Activated T-cell treated with anti-CD3 and anti-CD28 coated beads for 24 hours (primary cell): ENCODE measurements at places on chromosomes 7 and 10.

DNA sequence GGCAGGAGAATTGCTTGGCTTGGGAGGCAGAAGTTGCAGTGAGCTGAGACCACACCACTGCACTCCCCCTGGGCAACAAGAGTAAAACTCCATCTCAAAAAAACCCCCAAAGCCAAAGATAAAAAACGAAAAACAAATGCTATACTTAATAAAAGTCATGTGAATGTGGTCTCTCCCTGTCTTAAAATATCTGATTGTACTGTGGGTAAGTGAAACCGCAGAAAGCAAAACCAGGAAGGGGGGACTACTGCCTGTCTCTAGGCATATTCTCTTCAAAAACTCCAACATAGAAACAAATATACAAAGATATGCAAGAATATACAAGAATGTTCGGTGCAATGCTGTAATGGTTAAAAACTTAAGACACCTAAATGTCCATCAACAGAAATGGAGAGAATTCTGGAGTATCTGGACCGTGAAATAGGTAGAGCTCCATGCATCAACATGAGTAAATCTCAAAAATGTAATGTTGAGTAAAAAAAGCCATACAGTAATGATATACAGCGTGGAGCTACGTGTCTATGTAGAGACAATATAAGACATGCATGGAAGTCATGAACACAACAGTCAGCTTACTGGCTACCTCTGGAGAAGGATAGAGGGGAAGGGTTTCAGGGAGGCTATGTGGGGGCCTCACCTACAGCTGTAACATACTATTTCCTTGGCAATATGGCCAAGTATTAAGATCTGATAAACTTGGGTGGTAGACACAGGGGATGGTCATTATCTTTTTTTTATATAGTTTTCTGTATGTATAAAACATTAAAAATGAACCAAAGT, 2.1 kb downstream of the ZNF394 start:
- no peak for DNase-seq

DNA sequence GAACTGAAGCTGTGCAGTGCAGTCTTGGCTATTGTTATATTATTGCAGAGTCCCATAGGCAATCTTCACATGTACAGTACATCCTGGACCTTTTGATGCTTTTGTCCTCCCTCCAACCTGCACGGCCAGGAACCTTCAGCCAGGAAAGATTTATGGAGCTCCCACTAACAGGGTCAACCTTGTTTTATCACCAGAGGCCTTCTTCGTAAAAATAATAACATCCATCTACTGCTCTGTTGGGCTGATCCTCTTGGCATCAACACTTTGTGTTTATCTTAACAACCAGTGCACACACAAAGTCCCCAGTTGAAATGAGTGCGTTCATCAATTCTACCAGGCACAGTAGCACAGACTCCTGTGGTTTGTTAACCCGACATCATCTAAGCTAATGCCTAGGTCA, 72.4 kb downstream of the AGMO start:
- no peak for DNase-seq

DNA sequence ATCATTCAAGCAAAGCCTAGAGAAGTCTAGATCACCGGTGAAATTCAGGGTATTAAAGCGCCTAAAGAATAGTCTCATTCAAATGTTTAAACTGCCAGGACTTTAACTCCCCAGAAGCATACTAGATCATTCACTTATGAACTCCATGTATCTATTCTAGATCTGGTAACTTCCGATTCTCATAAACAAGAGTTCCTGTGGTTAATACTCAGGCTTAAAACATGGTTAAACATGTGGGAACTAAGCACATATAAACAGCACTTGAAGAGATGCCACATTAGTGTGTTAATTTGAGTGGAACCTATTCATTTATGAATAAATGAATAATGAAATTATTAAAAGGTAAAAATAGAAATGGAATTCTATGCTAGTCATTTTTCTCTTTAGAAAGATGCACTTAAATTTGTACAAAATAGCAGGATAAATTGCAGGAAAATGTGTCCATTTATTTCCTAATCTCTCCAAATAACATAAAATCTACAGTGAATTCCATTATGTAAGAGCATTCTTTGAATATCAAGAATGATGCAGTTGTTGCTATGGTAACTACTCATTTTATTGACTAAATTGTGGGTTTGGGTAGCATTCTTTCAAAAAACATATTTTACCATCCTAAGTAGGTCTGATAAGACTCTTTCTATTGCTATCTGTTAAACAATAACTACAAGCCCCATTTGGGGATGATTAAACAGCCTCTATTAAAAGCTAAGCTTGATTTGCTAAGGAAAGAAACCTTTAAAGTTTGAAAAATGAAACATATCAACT, 147.6 kb upstream of the TMEM168 start:
- no peak for DNase-seq

DNA sequence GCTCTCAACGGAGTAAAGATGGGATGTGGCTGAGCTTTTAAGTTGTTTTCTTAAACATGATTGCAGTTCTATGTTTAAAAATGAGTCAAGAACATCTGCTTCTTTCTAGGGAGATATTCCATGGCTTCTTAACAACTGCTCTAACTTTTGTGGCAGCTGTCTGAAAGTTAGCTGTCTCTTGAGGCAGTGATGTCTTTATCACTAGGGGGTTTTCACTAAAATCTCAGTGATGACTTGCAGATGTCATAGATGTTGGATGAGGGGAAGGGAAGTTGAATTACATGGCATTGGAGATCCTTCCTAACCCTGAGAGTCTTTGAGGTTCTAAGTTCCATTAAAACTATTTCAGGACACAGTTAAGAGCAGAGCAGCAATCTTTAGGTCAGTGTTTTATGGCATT, 43.5 kb downstream of the PRKG1 start:
- DNase-seq: no peak

GRCh38 chr10:80537736-80538480, at the start of gene SH2D4B:
SH2D4B (plus strand) TSS chr10:80537902; CDS start chr10:80538332, 430 bp downstream.
- DNase-seq: no peak

DNA sequence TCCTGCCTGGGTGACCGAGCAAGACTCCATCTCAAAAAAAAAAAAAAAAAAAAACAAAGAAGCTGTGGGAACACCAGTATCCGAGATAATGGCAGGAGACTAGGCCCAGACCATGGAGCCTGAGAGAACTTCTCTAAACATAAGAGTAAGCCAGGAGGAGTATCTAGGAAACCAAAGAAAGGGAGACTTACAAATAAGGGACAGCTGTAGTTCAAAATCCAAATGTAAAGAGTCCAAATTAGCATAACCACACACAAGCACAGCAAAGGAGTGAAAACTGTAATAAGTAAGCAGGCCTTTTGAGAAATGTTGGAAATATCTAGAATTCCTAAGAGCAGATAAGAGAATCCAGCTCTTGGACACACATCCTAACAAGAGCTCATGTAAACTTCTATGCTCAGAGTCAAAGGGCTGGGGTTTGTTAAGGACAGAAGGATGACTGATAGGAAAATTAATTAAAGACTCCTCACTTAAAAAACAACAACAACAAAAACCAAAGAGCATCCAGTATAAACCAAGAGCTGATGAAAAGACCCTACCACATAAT, 15.8 kb downstream of the ZNF25 start:
- no peak for DNase-seq

GRCh38 chr7:93562936-93563335, 11.6 kb downstream of the CALCR start:
- no peak for DNase-seq

DNA sequence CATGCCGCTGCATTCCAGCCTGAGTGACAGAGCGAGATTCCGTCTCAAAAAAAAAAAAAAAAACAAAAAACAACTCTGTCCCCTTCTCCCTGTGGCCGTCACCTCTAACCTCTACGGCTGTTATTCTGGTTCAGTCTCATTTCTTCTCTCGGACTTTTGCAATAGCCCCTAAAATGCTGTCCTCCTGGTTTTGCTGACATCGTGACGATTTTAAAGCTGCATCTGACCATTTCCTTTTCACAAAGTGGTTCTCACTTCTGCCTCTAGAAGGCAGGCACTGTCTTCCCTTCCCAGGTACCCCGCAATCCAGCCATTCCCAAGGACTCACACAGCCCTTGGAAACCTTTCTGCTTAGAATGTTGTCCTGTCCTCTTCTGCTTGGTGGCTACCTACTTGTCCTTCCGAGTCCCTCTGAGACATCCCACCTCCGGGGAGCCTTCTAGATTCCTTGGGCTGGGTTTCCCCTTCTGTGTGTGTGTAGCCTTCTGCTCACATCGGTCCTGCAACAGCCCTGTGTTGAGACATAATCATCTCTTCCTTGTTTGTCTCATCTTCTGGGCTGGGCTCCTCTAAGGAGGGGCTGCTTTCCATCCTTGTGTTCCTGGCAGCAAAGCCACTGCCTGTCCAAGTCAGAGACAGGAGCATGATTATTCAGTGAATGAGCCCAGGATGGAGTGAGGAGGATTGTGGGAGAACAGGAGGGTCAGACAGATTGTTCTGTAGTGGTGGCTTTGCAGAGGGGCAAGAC, 83.1 kb downstream of the GRK5 start:
- DNase-seq: no peak

DNA sequence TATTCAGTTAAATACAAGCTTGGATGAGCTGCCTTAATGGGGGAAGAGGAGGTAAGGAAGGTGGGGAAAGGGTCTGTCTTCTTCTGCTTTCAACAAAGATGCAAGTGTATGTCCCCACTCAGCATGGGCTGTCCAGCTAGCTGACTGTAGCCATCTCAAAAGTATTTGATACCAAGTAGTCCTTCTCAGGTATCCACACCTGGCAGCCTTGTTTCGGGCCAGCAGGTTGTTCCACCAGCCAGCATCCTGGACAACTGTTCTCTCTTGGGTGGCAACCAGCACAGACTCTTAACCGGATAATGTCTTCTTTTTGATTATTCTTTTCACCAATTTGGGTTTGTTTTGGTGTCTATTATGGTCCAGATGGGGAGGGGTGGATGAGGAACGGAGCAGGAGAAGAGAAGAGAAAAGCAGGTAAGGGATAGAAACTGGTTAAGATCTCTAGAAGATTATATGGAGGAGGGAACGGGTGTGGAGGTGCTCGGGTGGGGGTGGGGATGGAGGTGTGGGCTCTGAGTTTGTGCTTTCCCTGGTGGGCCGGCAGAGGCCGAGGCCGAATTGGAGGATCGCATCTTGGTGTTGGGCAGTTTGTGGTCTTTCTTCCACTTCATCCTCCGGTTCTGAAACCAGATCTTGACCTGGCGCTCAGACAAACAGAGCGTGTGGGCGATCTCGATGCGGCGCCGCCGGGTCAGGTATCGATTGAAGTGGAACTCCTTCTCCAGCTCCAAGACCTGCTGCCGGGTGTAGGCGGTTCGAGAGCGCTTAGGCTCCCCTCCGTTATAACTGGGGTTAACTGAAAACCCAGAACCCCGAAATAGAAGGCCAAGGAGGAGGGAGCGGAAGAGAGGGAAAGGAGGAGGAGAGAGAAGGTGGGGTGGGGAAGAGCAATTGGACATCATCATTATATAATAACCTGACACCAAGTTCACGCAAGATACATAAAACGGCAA, 1.5 kb downstream of the HOXA4 start:
- DNase-seq: no peak

DNA sequence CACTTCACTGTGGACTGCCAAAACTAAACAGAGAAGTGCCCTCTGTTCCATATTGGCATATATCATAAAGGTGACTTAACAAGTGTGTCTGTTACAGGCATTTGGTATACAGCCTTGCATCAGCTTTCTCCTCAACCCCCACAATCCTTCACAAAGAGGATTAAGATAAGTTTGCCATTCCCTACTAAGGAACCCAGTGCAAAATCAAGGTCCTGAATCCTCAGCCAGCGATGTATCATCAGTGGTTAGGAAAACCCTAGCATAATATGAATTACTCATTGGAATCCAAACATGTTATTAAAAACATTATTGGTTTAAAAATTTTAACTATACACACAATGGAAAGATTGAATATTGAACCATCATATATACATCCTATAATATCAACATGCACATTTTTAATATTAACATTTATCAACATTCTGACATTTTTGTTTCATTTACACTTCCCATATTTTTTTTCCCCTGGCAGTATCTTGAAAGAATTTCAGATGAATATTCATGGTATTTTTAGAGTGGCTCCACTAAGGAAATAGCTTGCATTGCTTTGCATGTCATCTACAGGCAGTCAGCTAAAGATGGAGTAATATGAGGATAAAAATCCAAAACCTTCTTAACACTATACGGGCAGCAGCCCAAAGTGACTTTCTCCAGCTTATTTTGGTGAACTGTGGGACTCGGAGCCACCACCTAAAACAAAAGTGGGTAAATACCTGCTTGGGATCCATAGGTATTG, 215.6 kb upstream of the CHRM2 start:
- DNase-seq: no peak
